ENCODE measurements at places on chromosomes 5 and 9.

GRCh38 chr5:176536132-176536901 lies 885 bp downstream of the RNF44 start:
- DNase-seq: peak; percentile 72

DNA sequence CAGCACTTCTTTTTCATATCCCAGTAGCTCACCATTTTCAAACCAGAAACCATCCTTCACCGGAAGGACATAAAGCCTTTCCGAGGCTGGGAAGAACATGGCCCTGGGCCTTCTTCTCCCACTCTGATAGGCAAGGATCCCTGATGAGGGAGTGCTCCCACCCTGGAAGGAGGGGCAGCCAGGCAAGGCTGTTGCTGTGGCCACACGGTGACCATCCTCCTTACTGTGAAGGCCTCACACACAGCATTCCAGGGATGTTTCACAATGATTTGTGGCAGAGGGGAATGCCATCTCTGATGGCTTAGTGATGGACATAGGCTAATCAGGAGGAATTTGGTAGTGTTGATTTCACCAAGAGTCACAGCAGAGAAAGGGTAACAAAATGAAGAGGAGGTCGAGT lies 130.7 kb downstream of the ADAMTS12 start:
- no peak for DNase-seq

GRCh38 chr5:154386952-154387629 lies 58.7 kb upstream of the SAP30L start:
- no peak for DNase-seq

DNA sequence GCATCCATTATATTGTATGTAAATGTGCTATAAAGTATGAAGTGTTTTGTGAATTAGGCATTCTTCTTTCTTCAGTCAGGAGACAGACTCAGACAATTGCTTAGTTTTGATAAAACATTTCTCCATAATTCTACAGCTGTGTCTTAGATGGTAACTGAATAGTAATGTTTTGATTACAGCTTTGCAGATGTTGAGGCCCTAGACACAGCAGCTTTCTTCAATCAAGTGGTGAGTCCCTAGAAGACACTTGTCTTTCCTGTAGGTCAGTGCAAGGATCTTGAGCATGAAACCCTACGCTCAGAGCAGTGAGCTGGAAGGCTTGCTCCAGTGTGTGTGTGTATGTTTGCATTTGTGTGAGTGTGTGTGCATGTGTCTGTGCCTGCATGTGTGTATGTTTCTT lies 46.8 kb upstream of the CD180 start:
- DNase-seq: no peak

- DNase-seq: no peak
Observed at GRCh38 chr9:127878001-127878651, 651 bp upstream of the AK1 start.

DNA sequence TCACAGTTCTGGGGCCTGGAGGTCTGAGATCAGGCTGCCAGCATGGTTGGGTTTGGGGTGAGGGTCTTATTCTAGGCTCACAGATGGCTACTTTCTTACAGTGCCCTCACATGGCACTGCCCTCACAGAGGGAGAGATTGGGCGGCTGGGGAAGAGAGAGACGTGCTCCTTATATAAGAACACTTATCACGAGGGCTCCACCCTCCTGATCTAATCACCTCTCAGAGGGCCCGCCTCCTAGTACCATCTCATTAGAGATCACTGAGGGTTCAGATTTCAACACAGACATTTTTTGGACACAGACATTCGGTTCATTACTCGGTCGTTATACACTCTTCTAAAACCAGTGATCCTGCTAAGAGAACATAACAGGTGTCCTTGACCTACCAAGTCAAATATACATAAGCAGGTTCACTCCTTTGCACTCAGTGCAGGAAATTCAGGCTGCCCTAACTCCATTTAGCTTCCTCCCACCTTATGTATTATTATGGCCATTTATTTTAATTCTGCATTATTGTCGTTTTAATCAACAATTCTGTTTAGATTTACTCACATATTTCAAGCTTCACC lies 121.7 kb downstream of the ICE1 start:
- no peak for DNase-seq

GRCh38 chr5:97111004-97111403 lies 31.4 kb downstream of the LIX1 start:
- DNase-seq: no peak

- DNase-seq: peak; percentile 54
Observed at GRCh38 chr5:132459031-132459982, 31.3 kb downstream of the IRF1 start.

DNA sequence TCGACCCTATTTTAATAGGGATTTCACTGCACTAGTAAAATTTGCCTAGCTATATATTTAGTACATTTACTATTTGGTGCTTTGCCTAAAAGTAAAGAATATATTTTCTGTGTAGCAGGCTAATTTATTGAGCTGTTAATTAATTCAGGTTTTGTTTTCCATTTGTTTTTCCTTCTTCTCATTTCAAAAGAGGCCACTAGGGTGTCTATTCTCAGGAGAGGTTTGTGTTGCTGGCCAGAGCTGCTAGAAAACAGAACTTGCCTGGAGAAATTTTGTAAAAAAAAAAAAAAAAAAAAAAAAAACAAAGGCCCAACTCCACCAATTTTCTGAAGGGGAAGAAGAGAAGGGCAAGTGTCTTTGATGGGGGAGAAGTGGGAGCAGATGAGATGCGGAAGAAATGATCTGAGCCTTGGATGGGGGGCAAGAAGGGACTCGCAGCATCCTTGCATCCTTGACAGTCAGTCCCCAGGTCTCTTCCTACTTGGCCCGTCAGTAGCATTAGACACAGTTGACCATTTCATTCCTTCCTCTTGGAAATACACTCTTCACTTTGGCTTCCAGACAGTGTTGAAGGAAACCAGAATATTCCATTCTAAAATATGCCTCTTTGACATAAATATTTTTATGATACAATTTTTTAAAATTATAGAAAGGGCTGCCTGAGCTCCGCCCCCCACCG lies 318.5 kb downstream of the TRPM3 start:
- no peak for DNase-seq

- DNase-seq: no peak
Observed at GRCh38 chr5:66151030-66151429, 6.9 kb downstream of the SREK1 start.

GRCh38 chr9:98207606-98208005 lies 15.2 kb upstream of the CORO2A start:
- DNase-seq: no peak

DNA sequence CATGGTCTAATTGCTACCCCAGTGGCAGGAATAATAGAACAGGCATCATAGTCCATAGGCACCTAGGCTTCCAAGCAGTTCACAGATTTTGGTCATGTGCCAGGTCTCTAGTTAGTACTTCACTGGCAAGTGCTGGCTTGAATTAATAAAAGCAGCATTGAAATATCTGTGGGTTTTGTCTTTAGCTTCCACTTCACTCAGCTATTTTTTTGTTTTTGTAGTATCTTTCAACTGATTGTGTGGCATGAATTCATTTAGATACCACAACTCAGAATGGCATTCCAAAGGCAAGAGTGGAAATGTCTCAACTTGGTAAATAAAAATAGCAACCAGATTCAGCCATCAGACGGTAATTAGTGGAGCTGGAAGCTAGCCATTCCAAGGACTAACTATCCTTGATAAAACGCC lies 27.9 kb upstream of the ITGA2 start:
- DNase-seq: no peak

GRCh38 chr9:124415852-124416484 lies 726 bp upstream of the PSMB7 start:
- DNase-seq: no peak

- DNase-seq: no peak
Observed at GRCh38 chr5:171513591-171513990, 94.1 kb downstream of the FGF18 start.

DNA sequence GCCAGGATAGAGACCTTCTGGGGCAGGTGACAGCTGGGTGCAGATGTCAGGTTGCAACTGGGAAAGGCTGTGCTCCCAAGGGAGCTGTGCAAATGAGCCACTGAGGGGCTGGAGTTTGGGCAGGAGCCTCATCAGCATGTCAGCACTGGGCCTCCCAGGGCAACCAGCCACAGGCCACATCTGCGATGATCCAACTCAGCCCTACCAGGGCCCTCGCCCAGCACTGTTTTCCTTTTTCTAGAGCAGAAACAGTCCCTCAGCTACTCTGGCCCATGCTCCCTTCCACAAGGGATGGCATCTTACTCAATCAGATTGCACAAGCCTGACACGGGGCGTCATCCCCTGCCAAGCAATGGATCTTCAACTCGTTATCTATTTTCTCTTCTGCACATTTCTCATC lies 24.8 kb downstream of the NIPAL4 start:
- peak; percentile 87 for DNase-seq

DNA sequence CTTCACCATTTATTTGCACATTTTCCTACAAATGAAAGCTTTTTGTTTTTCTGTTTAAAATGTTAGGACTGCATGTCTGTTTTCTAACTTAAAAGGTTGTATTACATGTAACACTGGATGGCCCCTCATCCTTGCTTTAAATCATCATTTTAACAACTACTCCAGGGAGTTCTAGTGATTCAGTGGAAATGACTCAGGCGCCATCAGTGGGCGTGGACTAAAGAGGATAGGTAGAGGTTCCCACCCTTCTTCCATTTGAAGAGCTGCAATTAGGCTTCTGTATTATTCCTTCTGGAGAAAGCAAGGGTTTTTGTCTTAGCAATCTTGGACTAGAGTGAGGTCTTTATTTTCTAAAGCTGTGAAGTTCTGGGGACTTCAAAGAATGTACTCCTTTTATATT lies 213.7 kb downstream of the TMEM38B start:
- no peak for DNase-seq

DNA sequence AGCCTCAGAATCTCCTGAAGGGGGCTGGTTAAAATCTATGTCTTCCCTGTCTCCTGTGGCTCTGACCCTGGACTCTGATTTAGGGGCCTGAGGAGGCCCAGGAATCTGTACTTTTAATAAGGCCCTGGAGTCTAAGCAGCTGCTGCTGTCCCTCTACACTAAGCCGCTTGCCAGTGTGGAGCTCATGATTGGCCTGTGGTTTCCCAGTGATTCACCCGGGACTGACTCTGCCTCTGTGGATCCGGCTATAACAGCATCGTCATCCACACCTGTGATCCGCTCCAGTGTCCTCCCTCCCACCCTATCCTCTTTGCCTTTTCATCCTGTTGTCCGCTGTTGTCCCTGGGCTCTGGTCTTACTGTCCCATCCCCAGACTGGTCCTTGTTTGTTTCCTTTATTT lies 3.7 kb downstream of the SLC31A2 start:
- DNase-seq: peak; percentile 72

DNA sequence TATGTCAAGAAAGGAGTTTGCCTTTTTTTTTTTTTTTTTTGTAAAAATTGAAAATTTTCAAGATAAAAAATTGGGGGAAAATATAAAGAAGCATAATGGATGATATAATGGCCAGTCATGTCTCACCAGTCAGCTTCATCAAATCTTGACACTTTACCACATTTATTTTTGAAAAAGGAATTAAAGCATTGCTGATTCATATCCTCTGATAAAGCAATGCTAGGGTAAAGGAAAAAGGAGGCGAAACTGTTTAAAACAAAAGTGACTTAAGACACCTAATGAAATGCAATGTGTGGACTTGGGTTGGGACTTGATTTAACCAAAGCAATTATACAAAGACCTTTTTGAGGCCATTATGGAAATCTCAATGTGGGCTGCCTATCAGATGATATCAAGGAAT lies 208.5 kb downstream of the ARHGAP26 start:
- peak; percentile 54 for DNase-seq

DNA sequence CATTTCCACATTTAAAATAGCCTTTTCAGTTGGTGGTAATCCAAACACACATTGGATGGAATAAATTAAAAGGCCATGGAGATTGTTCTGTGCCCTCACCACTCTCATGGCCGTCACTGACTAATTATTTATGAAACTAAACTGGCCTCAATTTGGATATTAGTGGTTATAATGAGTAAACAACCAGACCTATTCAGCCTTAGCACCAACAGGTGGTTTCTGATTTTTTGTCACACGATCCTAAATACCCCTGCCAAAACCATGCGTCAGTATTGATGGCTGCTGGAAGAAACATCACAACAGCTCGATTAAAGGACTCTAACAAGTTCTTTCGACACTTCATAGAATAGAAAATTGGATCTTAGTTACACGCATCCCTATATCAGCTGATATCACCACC lies 276.0 kb upstream of the DAP start:
- no peak for DNase-seq

- no peak for DNase-seq
Observed at GRCh38 chr9:126700296-126700695, 86.6 kb downstream of the LMX1B start.

- no peak for DNase-seq
Observed at GRCh38 chr5:207599-207998, 10.4 kb downstream of the CCDC127 start.

GRCh38 chr5:1781726-1782384 lies 17.8 kb downstream of the MRPL36 start:
- DNase-seq: no peak

GRCh38 chr5:79070350-79070667 lies 742 bp downstream of the BHMT2 start:
- DNase-seq: no peak

- DNase-seq: no peak
Observed at GRCh38 chr9:136239135-136239982, 6.3 kb downstream of the QSOX2 start.

GRCh38 chr9:98791608-98792490 lies 4.5 kb downstream of the ANKS6 start:
- DNase-seq: no peak

- DNase-seq: no peak
Observed at GRCh38 chr5:141760193-141760592, 78.2 kb upstream of the ARAP3 start.

- DNase-seq: no peak
Observed at GRCh38 chr5:177314376-177315342, 3.0 kb upstream of the MXD3 start.

GRCh38 chr9:129567842-129568559 lies 52.9 kb downstream of the C9orf50 start:
- peak; percentile 31 for DNase-seq

DNA sequence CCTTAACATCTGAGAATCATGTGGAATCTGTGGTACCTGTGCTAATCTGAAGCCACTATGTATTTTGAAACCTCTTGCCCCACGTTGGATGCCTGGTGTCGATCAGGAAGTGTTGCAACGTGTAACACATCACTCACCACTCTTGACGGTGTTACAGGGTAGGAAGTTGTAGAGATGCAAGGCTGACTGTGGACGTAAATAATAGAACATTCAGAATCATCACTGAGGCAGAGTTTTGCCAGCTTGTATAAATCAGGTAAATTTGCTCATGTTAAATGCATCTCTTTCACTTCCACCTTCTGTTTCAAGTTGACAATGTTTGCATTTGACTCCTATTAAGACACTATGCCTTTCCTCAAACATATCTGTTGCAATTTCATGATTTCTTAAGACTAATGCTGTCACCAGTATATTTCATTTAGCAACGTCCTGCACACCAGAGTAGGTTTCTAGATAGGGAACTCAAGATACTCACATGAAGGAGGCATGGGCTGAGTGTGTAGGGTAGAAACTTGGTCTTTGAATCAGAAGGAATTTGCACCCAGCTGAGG lies 38.1 kb downstream of the BASP1 start:
- DNase-seq: peak; percentile 95
